ENCODE measurements at places on chromosomes 3 and 15.
A peak's percentile ranks its signal among the peaks of the same experiment; 100 is the strongest.

GRCh38 chr15:74291101-74292071, 55.3 kb downstream of the CCDC33 start:
- peak; percentile 8 for DNase-seq

- DNase-seq = no peak
These were observed 342.9 kb downstream of the THSD4 start for GRCh38 chr15:71458089-71458660.

GRCh38 chr3:45109771-45110508, 36.2 kb downstream of the CDCP1 start:
- no peak for DNase-seq

DNA sequence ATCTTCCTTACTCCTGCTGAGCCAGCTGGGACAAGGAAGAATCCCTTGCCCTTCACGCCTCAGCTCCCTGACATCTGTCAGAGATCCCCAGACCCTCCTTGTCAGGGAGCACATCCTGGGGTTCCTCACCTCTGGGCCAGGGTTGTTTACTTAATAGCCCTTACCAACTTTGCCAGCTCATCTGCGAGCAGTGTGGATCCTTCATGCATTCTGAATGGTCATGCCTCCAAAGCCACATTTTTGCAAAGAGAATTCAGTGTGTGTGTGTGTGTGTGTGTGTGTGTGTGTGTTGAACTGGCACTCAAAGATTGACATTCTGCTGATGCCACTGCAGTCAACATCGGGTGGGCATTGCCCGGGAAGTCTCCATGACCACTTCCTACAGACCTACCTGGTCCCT, 112.6 kb downstream of the SLC49A4 start:
- DNase-seq = no peak
